ENCODE measurements at places on chromosomes 4 and X. TPM values are rescaled to one million over a fixed set of nuclear protein-coding genes. Genes with fewer than 3 reads are reported as not detected.
A peak's percentile ranks its signal among the peaks of the same experiment; 100 is the strongest.

DNA sequence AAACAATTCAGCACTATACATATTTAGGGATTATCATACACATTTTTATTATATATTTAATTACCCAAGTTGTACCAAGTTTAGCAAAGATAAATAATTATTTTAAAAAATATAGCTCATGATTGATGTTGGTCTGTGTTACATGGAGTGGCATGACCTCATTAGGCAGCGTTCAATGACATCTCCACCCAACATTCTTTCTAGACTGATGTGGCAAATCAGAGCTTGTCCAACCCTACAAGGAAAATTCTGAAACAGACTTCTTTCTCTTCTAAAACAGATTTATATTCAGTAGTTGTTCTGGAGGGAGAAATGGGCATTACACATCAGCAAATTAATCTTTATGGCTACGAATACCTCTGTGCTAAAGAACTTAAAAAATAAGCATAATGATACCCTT, 189.7 kb downstream of the PDGFC start:
- no peak for DNase-seq

DNA sequence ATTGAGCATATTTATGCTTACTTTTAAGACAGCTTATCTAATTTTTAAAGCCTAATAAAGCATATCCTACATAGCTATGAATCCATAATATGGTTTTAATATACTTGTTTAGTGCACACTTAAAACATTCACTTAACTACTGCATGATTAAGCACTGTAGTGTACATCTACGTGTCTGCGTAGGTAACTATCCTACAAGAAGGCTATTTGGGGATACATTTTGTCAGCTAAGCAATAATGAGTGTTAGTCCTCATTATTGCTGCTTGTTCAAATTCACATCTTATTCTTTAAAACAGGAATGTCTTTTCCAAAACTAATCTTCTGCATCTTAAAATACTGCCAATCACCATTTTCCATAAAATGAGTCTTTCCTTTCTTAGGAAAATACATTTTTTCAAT, 38.6 kb downstream of the GASK1B start:
- DNase-seq = no peak

Gene CHIC1
- total RNA-seq = 15.5 TPM

DNA sequence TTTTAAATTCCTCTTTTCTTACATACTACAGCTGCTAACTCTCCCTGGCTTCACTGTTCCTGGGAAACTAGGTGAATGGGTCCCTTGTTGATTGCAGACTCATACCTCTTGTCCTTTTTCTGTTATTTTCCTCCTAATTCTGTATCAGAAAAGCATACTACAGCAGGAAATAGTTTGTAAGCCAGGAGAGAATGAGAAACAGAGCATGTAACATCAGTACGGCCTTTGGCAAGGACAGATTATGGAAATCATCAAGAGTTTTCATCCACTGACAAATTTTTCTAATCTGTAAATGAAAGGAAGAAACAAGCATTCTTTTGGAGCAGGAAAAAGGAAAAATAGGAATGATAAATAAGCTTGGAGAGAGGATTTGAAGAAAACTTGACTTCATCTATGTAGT, 239.2 kb downstream of the ANTXR2 start:
- no peak for DNase-seq

Gene RASSF6
- total RNA-seq = 0.15 TPM

- DNase-seq = no peak
Observed at GRCh38 chr4:91035276-91035675, 908.1 kb downstream of the CCSER1 start.

GRCh38 chrX:151753313-151754046, 18.9 kb downstream of the CNGA2 start:
- peak; percentile 22 for DNase-seq

GRCh38 chr4:86947501-86948120, 12.8 kb downstream of the AFF1 start:
- DNase-seq = no peak

Gene SRPX
- 0.23 TPM for total RNA-seq

Gene GPR34
- not detected for total RNA-seq

Data from Panc1 (cell line).